ENCODE measurements at places on chromosomes 11 and 22.
A peak's percentile ranks its signal among the peaks of the same experiment; 100 is the strongest.

- DNase-seq: no peak
These were observed 90.5 kb upstream of the XKR3 start for GRCh38 chr22:16915701-16916100.

DNA sequence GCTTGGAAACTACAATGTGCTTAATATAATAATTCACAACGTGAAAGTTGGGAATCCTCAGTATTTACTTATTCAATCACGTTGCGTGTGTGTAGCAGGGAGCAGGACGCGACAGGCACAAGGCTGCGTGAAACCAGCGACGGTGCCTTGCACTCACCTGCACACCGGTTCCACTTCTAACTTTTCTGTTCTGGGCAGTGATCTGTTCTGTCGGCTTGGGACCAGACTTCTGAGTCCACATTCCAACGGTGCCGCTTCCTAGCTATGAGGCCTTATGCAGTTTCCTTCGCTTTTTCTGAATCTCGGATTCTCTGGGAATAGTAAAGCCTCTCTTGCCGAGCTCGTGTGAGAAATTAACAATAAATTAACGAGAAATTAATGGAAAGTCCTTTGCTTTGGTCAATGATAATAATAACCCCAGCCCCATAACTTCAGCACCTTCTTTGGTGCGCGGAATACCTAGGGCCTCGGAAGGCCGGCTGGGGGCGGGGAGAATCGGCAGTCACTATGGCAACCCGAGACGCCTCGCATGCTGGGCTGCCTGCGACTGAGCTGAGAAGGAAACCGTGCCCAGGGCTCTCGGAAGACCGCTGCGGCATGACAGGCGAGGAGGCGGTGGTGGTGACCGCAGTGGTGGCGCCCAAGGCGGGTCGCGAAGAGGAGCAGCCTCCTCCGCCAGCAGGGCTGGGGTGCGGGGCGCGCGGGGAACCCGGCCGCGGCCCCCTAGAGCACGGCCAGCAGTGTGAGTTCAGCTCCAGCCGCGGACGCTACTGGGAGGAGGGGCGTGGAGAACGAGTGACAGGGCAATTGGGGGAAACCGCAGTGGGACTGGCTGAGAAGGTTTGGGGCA is at the start of gene C11orf97:
Gene C11orf97, plus strand, starts transcription at position 530 of the 850 bp plus-strand sequence. Its CDS starts 68 bp downstream, at position 598.
- DNase-seq: peak; percentile 25

DNA sequence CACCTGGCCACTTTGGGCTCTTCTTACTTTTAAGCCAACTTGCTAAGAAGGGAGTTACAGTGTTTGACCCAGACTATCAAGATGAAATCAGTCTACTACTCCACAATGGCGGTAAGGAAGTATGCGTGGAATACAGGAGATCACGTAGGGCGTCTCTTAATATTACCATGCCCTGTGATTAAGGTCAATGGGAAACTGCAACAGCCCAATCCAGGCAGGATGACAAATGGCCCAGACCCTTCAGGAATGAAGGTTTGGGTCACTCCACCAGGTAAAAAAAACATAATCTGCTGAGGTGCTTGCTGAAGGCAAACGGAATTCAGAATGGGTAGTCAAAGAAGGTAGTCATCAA is 1.0 kb upstream of the YPEL4 start:
- no peak for DNase-seq

DNA sequence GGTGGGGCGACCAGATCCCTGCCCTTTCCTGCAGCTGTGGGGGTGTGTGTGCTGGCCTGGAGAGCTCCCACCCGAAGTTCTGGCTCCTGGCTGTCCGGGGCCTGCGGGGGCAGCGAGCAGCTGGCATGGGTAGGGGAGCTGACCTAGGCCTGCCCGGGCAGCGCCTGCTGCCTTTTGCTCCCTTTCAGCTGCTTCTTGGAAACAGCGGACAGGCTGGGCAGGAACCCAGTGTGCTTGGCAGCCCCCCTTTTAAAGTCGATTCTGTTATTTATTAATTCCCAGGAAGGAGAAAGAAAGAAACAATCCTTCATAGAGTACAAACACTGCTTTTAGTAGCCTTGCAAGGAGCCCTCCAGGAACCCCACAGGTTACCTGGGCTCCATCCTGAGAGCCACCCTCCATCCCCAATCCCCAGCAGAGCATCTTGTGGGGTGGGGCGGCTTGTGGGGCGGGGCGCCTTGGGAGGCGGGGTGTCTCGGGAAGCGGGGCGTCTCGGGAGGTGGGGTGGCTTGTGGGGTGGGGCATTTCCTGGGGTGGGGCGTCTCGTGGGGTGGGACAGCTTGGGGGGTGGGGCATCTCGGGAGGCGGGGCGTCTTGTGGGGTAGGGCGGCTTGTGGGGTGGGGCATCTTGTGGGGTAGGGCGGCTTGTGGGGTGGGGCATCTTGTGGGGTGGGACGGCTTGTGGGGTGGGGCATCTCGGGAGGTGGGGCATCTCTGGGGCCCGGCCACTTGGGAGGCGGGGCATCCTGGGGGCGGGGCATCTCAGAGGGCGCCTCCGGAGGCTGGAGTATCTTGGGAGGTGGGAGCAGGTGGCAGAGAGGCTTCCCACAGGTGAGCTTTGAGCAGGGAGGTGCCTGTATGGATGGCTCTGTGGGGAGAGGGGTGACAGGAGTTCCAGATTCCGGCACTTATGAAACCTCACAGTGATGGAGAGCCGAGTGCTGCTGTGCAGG is 7.0 kb downstream of the CD81 start:
- peak; percentile 28 for DNase-seq

DNA sequence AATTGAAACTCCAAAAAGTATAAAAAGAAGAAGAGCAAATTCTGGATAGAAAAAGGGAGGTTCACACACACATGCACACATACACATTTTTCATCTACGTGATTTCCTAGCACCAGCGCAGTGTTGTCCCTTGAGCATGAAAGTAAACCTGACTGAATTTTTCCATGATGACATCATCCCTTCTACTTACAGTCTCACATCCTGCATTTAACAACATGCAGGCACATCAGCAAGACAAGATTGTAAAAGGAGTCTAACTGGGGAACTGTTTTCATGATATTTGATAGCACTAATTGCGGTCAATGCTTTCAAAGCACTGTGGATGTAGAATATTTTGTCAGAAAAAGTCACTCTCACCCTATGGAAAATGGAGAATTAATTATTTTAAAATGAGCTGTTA is 36.6 kb downstream of the GAS2 start:
- DNase-seq: no peak

DNA sequence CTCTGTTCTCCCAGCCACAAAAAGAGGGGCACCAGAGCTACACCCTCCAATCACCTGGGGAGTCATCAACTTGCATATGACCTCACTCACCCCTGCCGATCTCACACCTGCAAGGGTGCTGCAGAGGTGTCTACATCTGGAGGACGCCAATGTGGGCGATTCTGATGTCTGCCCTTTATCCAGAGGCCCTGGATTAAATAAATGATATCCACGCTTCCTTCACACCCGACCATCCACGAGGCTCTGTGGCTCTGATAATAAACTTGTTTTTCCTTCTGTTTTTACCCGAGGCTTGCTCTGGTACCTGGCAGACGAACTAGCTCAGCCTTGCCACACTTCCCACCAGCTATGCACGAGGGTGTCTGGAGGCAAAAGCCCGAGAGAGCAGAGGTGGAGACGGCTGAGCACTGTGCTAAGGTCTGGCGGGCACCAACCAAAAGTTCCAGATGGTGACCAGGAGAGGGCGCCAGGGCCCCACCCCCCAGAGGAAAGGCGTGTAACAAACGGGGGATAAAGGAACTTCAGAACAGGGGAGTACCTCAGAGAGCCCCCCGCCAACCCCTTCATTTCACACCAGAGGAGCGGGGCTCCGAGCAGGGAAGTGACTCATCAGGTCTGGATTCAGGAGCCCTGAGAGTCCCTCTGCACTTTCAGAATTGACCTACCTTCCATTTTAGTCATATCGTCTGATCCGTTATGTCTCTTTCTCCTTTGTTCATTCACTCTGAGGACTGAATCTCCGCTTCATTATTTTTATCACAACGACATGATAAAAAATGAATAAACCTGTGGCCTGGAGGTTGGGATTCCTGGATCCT is 13.5 kb downstream of the SCN3B start:
- DNase-seq: no peak

DNA sequence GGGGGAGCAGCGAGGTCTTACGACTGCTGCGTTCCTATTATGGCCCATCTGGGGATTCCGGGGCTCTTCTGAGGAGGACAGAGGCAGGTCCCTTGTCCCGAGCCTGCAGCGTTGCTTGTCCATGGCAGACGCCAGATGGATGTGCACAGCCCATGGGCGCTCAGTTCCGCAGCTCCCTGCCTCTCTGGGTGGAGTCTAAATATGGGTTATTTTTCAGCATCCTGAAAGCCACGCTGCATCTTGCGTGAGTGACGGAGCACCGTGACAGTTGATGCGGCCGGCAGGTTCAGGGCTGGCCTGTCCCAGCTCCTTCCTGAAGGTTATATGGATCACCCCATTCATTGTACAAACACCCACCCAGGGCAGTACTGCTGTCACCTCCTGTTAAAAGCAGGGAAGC is 1169.4 kb downstream of the BRD1 start:
- no peak for DNase-seq

DNA sequence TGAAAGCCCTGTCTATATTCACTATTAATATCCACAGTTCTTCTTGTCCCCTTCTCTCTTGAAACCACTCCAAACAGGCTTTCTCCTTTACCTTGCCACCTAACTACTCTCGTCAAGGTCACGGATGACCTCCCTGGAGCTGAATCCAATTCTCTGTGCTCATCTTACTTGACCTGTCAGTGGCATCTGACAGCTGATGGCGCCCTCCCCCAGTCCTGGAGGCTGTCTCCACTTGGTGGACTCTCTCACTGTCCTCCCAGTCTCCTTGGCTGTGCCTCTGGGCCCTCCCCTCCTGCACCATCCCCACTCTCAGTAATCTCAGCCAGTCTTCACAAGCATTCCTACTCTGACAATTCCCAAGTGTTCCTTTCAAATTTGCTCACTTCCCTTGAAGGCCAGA is 8.7 kb downstream of the TNKS1BP1 start:
- no peak for DNase-seq

GRCh38 chr11:94851864-94852636 is 83.9 kb downstream of the AMOTL1 start:
- no peak for DNase-seq

DNA sequence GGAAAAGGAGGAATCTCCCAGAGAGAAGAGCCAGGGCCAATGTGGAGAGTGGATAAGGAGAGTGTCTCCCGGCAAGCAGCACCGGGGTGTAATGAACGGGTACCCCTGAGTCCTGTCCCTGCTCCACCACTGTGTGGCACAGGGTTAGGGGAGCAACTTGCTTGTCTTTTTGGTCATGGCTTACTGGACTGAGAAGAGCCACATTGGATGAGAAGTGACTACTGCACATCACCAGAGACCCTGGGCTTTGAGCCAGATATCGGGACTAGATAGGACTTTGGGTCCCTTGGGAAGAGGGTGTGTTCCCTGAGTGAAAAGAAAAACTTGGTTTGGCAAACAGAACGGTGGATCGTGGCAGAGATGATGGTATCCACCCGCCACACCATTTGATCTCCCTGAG is 24.6 kb downstream of the SDHAF2 start:
- DNase-seq: no peak

All from hippocampal formation (tissue), 2 donors.